ENCODE measurements at places on chromosomes 7 and 10.

DNA sequence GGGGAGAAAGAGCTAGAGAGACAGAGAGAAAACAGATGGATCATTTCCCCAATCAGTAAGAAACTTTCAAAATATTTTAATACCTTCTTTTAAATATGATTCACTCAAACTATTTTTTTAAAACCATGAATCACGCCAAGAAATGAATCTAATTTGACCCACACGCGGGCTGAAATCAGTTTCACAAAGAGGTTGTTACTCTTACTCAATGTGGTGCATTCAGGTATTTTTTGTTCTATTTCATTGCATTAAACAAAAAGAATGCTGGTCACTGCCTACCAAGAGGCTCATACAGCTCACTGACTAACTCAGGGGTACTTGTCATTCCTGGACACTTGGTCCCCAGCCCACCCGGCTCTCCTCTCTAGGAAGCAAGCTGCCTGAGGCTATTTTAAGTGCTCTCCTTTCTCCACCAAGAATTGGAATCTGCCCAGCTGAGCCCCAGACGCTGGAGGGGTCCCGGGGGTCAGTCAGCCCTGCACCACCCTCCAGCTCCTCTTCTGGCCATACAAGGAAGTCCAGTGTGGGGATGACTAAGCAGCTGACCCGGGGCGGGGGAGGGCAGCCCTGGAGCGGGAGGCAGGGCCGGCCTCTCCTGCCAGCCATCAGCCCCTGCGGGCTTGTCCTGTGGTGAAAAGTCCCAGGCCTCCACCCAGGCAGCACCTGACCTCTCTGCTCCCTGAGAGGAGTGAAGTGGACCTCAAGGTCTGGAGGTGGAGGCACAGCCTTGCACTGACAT, 21.7 kb upstream of the PFKP start:
- H3K36me3 ChIP-seq, result no peaks in the 10 kb centered on the region
- H3K27ac ChIP-seq, result no peak overlapping the region
- peaks cover 41% of the 10 kb centered on the region for H3K27me3 ChIP-seq
- no peaks in the 10 kb centered on the region for H3K4me1 ChIP-seq
- DNase-seq, result no peak
- no peak overlapping the region for H3K4me3 ChIP-seq

DNA sequence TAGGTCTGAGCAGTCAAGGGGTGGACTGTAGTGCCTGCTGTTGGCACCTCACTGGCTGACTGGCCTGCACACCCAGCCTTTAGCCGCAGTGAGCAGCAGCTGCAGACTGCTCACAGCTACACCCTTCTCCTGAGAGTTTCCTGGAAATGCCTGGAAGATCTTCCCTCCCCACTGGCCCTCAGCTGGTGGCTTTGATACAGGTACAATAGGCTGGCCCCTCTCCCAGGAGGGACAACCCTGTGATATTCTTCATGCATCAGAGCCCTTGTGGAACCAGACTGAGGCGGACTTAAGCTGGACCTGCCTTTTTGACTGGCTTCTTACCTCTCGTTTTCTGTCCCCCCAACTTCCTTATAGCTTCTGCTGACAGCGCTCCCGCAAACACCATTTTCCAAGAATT, 6.4 kb downstream of the GCK start:
- H3K27me3 ChIP-seq, result peaks cover 19% of the 10 kb centered on the region
- no peak overlapping the region for H3K27ac ChIP-seq

DNA sequence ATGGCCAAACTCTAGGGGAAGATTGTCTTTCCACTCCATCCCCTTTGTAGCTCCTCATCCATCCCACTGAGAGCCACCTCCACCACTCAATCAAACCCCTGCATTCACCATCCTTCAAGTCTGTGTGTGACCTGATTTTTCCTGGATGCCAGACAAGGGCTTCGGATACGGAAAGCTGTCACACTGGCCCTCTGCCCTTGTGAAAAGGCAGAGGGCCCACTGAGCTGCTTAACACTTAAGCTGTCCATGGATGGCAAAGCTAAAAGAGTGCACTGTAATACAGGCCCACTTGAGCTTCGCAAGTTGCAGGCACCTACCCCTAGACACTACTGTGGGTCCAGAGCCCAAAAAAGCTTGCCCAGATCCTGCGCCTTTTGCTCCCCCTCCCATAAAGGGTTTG, 237.2 kb downstream of the MAGI2 start:
- no peaks in the 10 kb centered on the region for H3K4me1 ChIP-seq
- H3K27me3 ChIP-seq, result no peaks in the 10 kb centered on the region
- DNase-seq, result no peak

- H3K27me3 ChIP-seq, result peaks cover 4% of the 10 kb centered on the region
- H3K4me3 ChIP-seq, result no peak overlapping the region
- peaks cover 2% of the 10 kb centered on the region for H3K4me1 ChIP-seq
- no peak for DNase-seq
- no peak overlapping the region for H3K27ac ChIP-seq
Observed at GRCh38 chr10:113498997-113499396, 53.9 kb upstream of the HABP2 start.

Measured in activated naive CD4-positive, alpha-beta T cell treated with anti-CD3 and anti-CD28 coated beads, Interleukin-2, amount 10 ng/mL, durations not matched to agents 7 days and 5 days (primary cell).